ENCODE measurements at places on chromosomes 1 and 21. TPM values are rescaled to one million over a fixed set of nuclear protein-coding genes. Genes with fewer than 3 reads are reported as not detected.

THAP3 gene
- 16.4 TPM for total RNA-seq

BSND gene
- total RNA-seq, result not detected

DNAH14 gene
- 15.0 TPM for total RNA-seq

TINAGL1 gene
- 13.5 TPM for total RNA-seq

NFASC gene
- under 0.01 TPM for total RNA-seq

TTC24 gene
- total RNA-seq, result not detected

KIF14 gene
- 28.3 TPM for total RNA-seq

UCHL5 gene
- total RNA-seq, result 31.4 TPM

SASS6 gene
- total RNA-seq, result 8.9 TPM

MIXL1 gene
- not detected for total RNA-seq

HES5 gene
- not detected for total RNA-seq

DCAF8 gene
- 76.8 TPM for total RNA-seq

OR2T1 gene
- not detected for total RNA-seq
